ENCODE measurements at places on chromosomes 11 and 22.

DNA sequence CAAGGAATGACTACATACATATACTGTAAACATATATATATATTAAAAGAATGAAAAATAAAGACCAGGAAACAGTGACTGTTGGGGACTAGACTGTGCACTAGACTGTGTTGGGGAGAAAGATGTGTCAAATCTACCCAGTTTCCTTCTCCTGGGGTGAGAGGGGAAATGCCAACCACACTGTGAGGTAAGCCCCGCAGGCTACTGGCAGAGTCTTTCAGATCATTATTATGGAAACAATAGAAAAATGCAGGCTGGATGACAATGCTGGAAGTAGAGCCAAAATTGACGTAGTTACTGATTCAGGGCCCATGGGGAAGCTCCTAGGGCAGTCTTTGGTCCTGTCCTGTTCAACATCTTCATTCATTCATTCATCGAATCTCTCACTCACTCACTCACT is 101.4 kb downstream of the C11orf58 start:
- DNase-seq = no peak

- DNase-seq = no peak
These were observed 14.8 kb upstream of the MDK start for GRCh38 chr11:46366661-46367161.

- no peak for DNase-seq
These were observed 185.4 kb downstream of the AASDHPPT start for GRCh38 chr11:106262852-106263251.

DNA sequence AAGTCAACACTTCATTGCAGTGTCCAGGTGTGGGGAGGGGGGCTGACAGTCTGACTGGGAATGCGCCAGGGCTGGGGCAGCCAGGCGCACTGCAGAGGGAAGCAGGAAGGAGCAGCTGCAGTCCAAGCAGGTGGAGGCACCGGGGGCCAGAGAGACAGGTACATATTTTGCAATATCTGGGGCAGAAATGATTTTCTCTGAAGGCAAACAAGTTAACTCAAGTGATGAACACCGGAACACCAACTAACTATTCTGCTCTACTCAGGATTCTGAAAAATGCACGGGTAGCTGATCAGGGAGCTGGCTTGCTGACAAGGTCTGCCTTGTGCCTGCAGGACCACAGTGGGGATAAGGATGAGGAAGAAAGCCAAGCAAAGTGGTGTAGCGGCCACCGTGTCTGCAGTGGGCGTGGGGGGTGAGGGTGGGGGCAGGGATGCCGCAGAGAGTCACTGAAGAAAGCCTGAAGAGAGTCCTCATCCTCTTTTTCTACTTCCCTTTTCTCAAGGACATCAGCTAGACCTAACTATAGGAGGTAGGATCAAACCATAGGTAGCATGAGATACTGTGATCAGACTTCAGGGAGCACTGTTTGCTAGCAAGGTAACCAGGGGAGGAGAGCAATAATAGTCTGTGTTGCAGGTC is 83.4 kb downstream of the SCN3B start:
- DNase-seq = no peak

DNA sequence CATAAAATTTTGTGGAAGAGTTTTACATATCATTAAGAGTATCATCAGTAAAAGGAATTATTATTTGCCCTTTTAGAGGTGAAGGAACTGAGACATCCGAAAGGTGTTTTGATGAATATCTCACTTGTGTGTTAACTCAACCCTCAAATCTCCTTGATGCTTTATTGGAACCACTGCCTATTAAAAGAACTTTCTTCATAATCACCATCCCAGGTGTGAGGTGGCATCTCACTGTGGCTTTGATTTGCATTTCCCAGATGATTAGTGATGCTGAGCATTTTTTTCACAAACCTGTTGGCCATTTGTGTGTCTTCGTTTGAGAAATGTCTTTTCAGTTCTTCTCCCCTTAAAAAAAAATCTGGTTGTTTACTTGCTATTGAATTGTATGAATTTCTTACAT is 134.0 kb upstream of the SYN3 start:
- DNase-seq = no peak

- no peak for DNase-seq
These were observed 32.9 kb upstream of the TECTA start for GRCh38 chr11:121067962-121068647.

GRCh38 chr11:8041576-8041975 is 39.4 kb upstream of the TUB start:
- DNase-seq = no peak

- DNase-seq = no peak
These were observed 107.6 kb upstream of the CD44 start for GRCh38 chr11:35031346-35031745.

GRCh38 chr11:70423523-70424505 is 25.5 kb downstream of the CTTN start:
- peak; percentile 56 for DNase-seq

- DNase-seq = no peak
These were observed 138.5 kb upstream of the HSD17B12 start for GRCh38 chr11:43541993-43542392.

- DNase-seq = no peak
These were observed 241.8 kb upstream of the ARHGAP42 start for GRCh38 chr11:100445231-100445735.

- DNase-seq = no peak
These were observed 767.3 kb downstream of the FAM181B start for GRCh38 chr11:81966340-81966739.

DNA sequence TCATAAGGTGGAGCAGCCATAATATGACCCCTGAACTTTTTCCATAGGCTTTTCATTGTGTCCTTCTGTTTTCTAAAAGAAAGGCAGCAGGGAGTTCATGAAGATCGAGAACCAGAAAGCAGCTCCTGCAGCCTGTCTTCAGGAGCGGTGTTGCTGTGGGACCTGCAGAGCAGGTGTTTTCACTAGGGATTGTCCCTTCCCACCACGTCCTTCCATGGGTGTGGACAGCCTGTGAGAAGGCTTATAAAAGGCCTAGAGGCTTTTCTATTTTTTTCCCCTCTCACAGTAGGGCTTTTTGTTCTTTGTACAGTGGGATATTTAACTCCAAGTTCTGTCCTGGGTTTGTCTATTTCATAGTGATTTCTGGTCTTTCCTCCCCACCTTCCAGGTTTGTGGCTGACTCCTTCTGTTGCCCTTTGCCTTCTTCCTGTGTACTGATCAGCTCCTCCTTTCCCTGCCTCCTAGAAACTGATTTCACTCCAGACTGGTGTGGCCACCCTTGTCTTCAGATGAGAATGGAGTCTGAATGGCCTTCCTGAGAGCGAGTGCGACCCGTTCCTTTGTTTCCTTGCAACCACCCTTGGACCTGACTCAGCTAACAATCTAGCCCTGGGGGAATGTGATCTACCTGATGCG is 10.1 kb downstream of the MRPL16 start:
- DNase-seq = no peak
